HepG2 (cell line): ENCODE measurements at places on chromosomes 5 and 9. TPM values are rescaled to one million over a fixed set of nuclear protein-coding genes. Genes with fewer than 3 reads are reported as not detected.
A peak's percentile ranks its signal among the peaks of the same experiment; 100 is the strongest.

GRCh38 chr5:40436535-40437237, 243.0 kb upstream of the PTGER4 start:
- DNase-seq: no peak
- H3K4me1 ChIP-seq: peaks cover 12% of the 10 kb centered on the region
- H3K36me3 ChIP-seq: no peaks in the 10 kb centered on the region
- H3K27me3 ChIP-seq: no peaks in the 10 kb centered on the region

Gene SLC28A3
- not detected in 2 replicates for total RNA-seq

DNA sequence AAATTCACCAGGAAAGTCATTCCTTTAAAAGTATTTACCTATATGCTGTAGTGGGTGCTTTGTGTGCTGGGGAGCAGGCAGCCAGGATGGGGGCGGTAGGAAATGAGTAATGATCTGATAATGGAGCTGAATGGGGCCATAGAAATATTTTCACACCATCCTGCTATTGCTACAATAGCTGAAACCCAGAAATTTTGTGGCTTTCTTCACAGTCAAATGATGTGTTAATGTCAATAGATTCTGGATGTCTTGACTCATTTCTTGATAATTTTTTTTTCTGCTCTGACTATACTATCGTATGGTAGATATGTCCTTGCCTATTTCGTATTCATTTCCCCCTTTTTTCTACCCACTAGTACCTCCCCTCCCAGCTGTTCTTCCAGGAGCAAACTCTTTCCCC, 59.5 kb downstream of the RORB start:
- H3K4me3 ChIP-seq: no peak overlapping the region
- DNase-seq: no peak
- H3K4me1 ChIP-seq: no peaks in the 10 kb centered on the region

Gene NTNG2
- total RNA-seq: 0.02 TPM in 1 of 2 replicates, not detected in the other

GRCh38 chr5:67141644-67142043, 55.0 kb downstream of the CD180 start:
- peaks cover 56% of the 10 kb centered on the region for H3K4me1 ChIP-seq
- H3K4me3 ChIP-seq: no peak overlapping the region
- H3K27ac ChIP-seq: no peak overlapping the region
- DNase-seq: no peak
- no peaks in the 10 kb centered on the region for H3K27me3 ChIP-seq
- H3K36me3 ChIP-seq: peaks cover 5% of the 10 kb centered on the region

GRCh38 chr5:78593465-78593864, 55.1 kb downstream of the LHFPL2 start:
- H3K4me1 ChIP-seq: peaks cover 95% of the 10 kb centered on the region
- H3K36me3 ChIP-seq: peaks cover 4% of the 10 kb centered on the region; the same call in 1 of the 3 replicates
- H3K4me3 ChIP-seq: no peak overlapping the region
- DNase-seq: no peak
- peak overlapping the region; percentile 24 for H3K27ac ChIP-seq
- H3K27me3 ChIP-seq: no peaks in the 10 kb centered on the region

- no peak overlapping the region for H3K27ac ChIP-seq
- H3K36me3 ChIP-seq: peaks cover 9% of the 10 kb centered on the region; the same call in 2 of the 3 replicates
- no peak overlapping the region for H3K4me3 ChIP-seq
- peaks cover 11% of the 10 kb centered on the region; the same call in 1 of the 2 replicates for H3K4me1 ChIP-seq
Measured at GRCh38 chr5:78003919-78004318, 227.8 kb upstream of the TBCA start.

DNA sequence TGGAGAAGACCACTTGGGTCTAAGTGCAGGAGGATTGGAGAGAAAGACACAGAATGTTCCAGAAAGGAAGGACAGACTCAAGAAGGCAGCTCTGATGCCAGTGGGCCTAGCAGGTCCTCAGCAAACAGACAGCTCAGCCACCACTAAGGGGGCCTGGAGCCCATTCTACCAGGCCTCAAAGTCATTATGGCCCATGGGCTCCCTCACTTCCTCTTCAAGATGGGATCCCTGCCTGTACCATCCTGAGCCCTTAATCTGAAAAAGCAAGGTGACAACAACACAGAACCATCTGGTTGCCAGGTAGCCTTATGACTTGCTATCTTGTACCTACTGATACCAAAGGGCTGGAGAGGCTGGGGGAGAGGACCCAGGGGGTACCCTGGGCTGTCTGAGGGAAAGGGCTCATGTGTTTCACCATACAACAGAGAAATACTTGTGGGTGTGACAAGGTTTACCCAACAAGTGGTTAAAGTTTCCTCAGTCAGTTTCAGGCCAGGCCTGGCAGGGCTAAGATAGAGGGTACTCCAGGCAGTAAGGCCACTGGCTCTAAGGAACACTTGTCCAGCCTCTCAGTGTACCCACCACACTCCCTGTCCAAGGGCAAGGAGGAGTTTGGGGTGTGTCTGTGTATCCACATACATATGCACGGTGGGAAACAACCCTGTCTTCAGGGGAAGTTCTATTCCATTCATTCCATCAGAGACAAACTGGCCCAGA, 30.7 kb downstream of the TCF7 start:
- H3K27me3 ChIP-seq: no peaks in the 10 kb centered on the region
- H3K27ac ChIP-seq: no peak overlapping the region
- H3K4me3 ChIP-seq: no peak overlapping the region
- peaks cover 46% of the 10 kb centered on the region for H3K4me1 ChIP-seq

GRCh38 chr9:37229882-37230482, 109.6 kb downstream of the ZCCHC7 start:
- no peaks in the 10 kb centered on the region for H3K27me3 ChIP-seq
- H3K27ac ChIP-seq: no peak overlapping the region
- H3K4me1 ChIP-seq: no peaks in the 10 kb centered on the region
- H3K36me3 ChIP-seq: no peaks in the 10 kb centered on the region

Gene C5orf34
- 6.2 and 6.4 TPM in 2 replicates for total RNA-seq

- DNase-seq: no peak
- H3K36me3 ChIP-seq: no peaks in the 10 kb centered on the region
- H3K4me3 ChIP-seq: no peak overlapping the region
- no peaks in the 10 kb centered on the region for H3K4me1 ChIP-seq
- H3K27me3 ChIP-seq: no peaks in the 10 kb centered on the region
Measured at GRCh38 chr5:154002093-154002492, 36.6 kb downstream of the FAM114A2 start.

DNA sequence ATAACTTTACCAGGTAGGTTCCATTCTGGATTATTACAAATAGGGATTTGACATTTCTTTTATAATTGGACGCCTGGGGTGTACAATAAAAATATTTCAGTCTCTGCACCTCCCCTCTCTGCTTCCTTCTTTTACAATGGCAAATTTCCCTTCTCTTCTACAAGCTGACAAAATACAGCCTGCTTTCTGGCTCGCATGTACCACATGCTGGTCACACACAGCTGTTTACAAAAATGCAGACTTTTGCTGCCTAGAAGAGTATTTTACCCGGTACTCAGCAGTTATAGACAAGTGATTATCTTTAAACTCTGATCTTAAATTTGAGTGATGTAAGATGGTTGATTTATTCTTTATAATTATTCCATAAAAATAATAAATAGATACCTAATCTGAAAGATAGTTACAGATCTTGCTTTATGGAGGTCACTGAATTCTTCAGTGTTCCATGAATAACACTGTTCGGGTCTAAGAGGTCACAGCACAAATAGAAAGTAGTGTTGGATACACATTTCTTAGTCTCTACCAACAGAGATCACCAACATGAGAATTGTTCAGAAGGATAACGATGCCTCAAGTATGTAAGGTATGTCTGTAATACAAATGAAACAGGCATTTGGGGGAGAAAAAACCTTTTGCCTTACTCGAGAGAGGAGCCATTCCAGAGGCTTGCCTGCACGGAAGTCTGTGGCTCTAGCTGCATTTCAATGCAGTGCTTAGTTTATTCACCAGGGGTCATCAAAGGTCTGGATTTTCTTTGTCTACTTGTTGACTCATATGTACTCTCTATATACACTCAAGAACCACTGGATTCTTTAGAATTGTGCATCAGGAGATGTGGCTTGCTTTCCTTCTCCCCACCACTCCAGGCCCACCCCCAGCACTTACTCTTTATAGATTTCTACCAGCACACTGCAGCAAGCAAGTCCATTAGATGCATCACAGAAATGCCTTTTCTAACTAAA, 206.6 kb upstream of the RFX3 start:
- peak; percentile 70 for DNase-seq
- no peaks in the 10 kb centered on the region for H3K4me1 ChIP-seq
- H3K4me3 ChIP-seq: peak overlapping the region; percentile 34

Gene GALNT10
- 6.2 and 8.1 TPM in 2 replicates for total RNA-seq

Gene ADAMTS12
- not detected in 2 replicates for total RNA-seq

Gene PTGS1
- 0.06 and 0.07 TPM in 2 replicates for total RNA-seq

GRCh38 chr5:124932791-124933600, 186.6 kb upstream of the ZNF608 start:
- H3K4me3 ChIP-seq: no peak overlapping the region
- H3K4me1 ChIP-seq: no peaks in the 10 kb centered on the region
- DNase-seq: no peak
- no peaks in the 10 kb centered on the region for H3K36me3 ChIP-seq
- H3K27me3 ChIP-seq: no peaks in the 10 kb centered on the region

Gene GPR151
- not detected in 2 replicates for total RNA-seq

GRCh38 chr5:2550509-2550908, 201.0 kb downstream of the IRX2 start:
- H3K4me1 ChIP-seq: no peaks in the 10 kb centered on the region
- H3K36me3 ChIP-seq: no peaks in the 10 kb centered on the region
- H3K4me3 ChIP-seq: no peak overlapping the region
- no peak overlapping the region for H3K27ac ChIP-seq
- DNase-seq: no peak

- DNase-seq: peak; percentile 17
- no peaks in the 10 kb centered on the region for H3K27me3 ChIP-seq
- H3K4me3 ChIP-seq: no peak overlapping the region
- H3K4me1 ChIP-seq: peaks cover 32% of the 10 kb centered on the region
- H3K36me3 ChIP-seq: no peaks in the 10 kb centered on the region
Measured at GRCh38 chr5:127002390-127002789, 28.0 kb downstream of the MARCHF3 start.

- H3K27ac ChIP-seq: no peak overlapping the region
- H3K36me3 ChIP-seq: no peaks in the 10 kb centered on the region
- H3K27me3 ChIP-seq: no peaks in the 10 kb centered on the region
Measured at GRCh38 chr5:127957183-127957582, 126.4 kb upstream of the SLC12A2 start.
